ENCODE measurements at places on chromosomes 7 and 10.

DNA sequence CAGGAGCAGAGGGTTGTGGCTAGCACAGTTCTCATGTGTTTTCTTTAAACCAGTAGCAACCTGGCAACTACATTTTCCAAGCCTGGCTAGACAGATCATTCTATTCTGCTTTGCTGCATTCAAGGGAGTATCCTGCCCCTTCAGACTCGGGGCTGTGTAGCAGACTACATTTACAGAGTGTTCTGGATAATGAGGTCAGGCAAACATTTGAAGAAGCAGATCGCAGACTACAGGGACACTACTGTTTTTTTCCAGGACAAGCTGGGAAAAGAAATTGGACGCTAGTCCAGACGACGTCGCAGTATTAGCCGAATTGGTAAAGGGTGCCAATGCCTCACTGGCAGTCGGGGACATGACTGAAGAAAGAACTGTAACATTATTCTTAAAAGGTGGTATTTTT, 61.0 kb upstream of the PAPSS2 start:
- DNase-seq, result no peak

DNA sequence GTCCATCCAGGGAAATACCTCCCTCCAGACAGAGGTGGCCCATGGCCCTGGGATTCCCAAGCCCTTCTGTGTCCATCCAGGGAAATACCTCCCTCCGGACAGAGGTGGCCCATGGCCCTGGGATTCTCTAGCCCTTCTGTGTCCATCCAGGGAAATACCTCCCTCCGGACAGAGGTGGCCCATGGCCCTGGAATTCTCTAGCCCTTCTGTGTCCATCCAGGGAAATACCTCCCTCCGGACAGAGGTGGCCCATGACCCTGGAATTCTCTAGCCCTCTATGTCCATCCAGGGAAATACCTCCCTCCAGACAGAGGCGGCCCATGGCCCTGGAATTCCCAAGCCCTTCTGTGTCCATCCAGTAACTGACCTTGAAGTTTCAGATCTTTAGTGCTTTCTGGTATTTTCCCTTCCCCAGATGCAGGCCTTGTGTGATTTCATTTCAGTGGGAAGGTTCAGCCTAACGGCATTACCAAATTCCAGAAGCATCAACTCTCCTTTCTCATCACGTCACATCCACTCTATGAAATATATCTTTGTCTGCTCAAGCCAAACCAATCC, 28.8 kb upstream of the DIP2C start:
- no peak for DNase-seq

- DNase-seq, result no peak
Measured at GRCh38 chr10:110002801-110003523, 4.8 kb upstream of the ADD3 start.

- no peak for DNase-seq
Measured at GRCh38 chr7:148982654-148983199, 45.6 kb downstream of the PDIA4 start.

GRCh38 chr7:101402081-101402779, 39.6 kb downstream of the COL26A1 start:
- no peak for DNase-seq

DNA sequence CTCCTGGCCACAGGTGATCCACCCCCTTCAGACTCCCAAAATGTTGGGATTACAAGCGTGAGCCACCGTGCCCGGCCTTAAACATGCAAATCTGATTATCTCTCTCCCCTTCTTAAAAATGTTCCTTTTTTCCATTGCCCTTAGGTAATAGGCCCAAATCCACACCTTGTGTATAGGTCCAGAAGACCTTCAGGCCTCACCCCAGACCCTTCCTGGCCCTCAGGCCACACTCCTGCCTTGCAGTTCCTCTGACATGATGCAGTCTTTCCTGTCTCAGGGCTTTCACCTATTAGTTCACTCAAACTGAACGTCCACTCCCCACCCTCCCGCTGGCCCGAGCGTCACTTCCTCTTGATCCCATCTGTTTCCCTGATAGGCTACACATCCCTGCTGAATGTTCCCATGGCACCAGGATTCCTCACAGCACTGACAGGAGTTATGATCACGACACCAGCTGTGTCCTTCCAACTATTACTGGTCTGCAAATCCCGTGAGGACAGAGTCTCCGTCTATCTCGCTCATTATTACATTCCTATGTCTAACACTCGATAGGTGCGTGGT, 46.4 kb downstream of the DENND2A start:
- DNase-seq, result no peak

GRCh38 chr7:6317797-6318438, 45.5 kb upstream of the CYTH3 start:
- DNase-seq, result no peak

- DNase-seq, result no peak
Measured at GRCh38 chr10:21212348-21212747, 313.1 kb downstream of the SKIDA1 start.

DNA sequence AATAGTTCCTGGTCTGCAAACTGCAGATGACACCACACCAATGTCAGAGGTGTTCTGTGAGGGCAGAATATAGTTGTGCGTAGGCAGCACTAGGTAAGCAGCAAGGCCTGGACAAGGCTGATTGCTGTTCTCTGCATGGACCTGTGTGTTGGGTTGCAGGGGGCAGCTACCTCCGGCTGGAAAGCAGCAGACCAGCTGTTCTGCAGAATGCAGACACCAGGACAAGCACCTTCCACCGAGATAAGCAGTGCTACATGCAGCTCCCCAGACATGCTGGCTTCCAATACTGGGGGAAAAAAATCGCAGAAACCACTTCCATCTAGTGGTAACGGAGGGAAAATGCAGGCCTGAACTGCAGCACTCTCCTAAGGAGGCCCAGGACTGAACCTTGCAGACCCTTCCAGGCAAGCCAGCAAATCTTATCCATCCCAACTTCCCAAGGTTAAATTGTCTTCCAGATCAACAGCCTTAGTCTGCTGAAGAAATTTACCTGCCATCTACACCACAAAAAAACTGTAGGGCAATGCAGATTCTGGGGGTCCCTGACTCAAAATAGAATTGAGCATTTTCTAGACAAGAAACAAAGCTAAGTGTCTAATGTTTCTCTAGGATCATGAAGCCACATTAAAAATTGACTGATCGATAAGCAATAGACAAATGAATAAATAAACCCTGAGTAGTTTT, 50.5 kb upstream of the COBL start:
- no peak for DNase-seq

GRCh38 chr7:151483711-151483983, 36.0 kb downstream of the RHEB start:
- no peak for DNase-seq

DNA sequence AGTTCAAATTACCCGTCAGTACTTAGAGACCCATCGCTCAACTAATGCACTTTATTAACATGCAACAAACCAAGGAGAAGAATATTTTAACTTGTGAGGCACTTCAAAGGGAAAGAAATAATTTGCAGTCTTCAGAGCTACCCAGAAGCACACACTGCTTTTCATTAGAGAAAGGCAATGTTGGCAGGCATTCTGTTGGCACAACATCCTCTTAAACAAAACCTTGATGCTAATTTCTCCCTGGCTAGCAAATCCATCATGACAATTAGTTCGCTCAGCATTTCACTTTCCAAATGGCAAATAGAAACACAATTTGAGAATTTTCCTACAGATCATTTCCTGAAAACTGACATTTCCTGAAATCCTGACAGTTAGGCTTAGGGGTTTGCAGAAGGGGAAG, 155.6 kb upstream of the FAM13C start:
- DNase-seq, result no peak

GRCh38 chr10:122341141-122341810, 33.2 kb upstream of the PLEKHA1 start:
- no peak for DNase-seq

DNA sequence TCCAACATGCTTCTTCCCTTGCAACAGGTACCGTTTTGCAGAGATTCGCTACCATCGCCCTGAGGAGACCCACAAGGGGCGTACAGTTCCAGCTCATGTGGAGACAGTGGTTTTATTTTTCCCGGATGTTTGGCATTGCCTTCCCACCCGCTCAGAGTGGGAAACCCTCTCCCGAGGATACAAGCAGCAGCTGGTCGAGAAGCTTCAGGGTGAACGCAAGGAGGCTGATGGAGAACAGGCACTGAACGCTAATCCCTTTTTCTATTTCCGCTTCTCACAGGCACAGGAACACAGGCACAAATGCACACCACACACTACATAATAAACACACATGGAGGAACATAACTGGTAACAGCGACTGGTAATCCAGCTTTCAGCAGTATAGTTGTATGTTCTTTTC, 35.2 kb downstream of the CCAR1 start:
- DNase-seq, result no peak

DNA sequence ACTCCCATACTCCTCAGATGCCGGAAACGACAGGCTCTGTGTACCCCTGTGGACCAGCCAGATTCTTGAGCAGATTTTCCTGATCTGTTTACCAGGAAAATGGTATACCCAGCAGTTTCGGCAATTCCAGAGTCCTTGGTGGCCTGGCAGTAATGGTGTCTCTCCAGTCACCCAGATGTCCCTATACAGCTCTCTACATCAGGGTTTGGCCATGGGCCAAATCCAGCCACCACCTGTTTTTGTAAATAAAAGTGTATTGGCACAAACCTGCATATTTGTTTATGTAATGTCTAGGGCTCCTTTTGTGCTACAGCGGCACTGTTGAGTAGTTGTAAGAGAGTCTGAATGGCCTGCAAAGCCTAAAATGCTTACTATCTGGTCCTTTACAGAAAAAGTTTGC, 491.3 kb downstream of the RPS24 start:
- DNase-seq, result no peak

DNA sequence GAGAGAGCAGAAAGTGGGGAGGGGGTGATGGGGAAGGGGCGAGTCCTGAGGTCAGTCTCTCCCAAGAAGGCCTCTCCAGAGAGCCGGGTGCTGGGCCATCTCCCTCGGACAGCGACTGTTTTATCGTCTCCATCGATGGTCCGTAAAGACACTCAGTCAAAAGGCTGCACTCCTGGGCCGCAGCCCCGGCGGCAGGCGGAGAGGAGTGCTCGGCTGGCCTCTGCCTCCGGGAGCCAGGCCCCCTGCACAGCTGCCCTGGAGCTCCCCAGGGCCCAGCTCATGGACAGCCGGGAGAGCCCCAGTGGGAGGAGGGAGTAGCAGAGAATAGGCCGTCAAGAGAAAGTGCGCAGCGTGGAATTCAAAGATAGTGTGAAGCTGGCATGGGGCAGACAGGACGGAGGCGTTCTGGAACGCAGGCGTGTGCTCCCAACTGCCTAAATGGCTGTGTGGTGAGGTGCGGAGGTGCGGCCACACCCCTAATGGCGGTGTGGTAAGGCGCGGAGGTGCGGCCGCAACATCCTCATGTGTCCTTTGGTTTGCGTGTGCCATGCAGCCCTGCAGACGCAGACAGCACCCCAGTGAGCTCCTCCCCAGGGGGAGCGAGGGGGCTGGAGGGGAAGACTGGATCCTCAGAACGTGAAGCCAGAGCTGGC, 477.5 kb upstream of the FOXK1 start:
- no peak for DNase-seq

- no peak for DNase-seq
Measured at GRCh38 chr10:72062382-72062781, 26.0 kb downstream of the SPOCK2 start.

GRCh38 chr10:33352175-33352574, 17.7 kb upstream of the NRP1 start:
- DNase-seq, result no peak

- no peak for DNase-seq
Measured at GRCh38 chr10:30821994-30822692, 192.6 kb upstream of the LYZL2 start.

DNA sequence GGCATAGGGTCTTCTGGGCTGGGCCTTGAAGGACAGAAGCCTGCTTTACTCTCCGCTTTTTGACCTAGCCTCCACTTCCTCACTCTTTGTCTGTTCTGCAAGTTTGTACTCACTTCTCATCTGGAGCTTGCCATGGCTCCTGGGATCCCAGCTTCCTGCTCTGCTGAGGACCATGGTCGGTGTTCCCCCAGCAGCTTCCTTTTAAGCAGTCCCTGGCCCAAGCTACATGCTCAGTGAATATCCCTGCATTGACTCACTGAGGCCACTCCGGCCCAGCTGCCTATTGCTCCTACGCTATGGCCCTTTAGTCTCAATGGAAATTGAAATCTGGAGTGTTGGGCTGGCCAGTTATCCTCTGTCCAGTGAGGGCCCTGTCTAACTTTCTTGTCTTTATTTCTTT, 427.7 kb downstream of the RPS24 start:
- DNase-seq, result no peak

DNA sequence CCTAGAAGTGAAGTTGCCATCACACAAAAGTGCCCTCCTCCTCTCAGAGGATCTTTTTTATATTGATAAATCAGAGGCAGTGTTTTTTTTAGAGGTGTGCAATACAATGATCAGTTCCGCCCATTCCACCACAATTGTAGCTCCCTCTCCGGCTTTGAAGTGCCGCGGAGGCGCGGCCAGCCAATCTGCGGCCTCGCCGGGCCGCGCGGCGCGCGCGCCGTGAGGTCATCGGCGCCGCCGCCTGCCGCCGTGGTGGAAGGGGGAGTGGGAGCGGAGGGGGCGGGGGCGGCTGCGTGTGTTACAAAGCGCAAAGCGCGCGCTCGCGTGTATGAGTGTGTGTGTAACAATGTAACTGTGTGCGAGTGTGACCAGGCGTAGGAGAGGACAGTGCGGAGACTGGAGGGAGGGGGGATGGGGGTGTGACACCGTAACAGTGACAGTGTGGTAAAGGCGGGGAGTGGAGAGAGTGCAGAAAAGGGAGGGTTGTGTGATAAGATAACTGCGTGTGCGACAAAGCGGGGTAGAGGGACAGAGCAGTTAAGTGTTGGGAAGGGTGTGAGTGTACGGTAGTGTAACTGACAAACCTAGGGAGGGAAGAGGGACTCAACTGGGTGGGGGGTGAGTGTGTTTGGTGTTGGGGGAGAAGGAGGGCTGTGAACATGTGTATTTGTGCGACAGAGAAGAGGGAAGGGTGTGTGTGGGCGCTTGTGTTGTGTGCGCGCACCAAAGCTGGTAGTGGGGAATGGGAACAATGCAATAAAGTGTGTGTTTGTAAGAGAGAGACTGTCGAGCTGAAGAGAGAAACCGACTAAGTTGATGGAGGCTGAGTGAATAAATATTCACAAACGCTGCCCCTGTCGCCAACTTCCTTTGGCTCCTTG, at the start of gene SP8:
Gene SP8, minus strand, starts transcription at position 108 of the 881 bp plus-strand sequence. Its CDS starts 88 bp downstream, at position 20.
- no peak for DNase-seq

- DNase-seq, result no peak
Measured at GRCh38 chr7:33798686-33799325, 106.5 kb upstream of the BMPER start.

DNA sequence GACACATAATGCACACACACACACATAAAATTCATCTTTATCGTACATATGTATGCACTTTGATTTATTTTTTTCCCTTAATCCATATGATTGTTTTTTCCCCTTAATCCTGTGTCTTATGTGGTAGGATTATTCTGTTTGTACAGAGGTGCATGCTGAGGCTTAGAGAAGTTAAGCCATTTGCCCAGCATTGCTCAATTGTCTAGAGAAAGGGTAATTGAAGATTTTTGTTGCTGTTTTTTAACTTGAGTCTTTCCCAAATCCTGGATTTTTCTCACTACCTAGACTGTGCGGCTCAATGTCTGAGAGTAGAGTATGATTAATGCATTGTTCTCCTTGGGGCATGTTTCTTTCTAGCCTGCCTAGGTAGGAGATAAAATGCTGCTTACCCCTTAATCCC, 35.0 kb downstream of the WBP1L start:
- DNase-seq, result no peak

Data from stimulated activated CD8-positive, alpha-beta memory T cell treated with anti-CD3 and anti-CD28 coated beads, Interleukin-15, amount 100 ng/mL, for 48 hours (primary cell).